ENCODE measurements at places on chromosomes 13 and 19.

- no peak for DNase-seq
Observed at GRCh38 chr13:99501848-99502301, 603 bp downstream of the TM9SF2 start.

GRCh38 chr13:111490611-111491010 lies 170.2 kb downstream of the TEX29 start:
- DNase-seq: no peak

- DNase-seq: no peak
Observed at GRCh38 chr13:114222461-114222968, 12.2 kb upstream of the CDC16 start.

- DNase-seq: no peak
Observed at GRCh38 chr19:485583-486236, 10.6 kb upstream of the MADCAM1 start.
